Stimulated activated CD8-positive, alpha-beta memory T cell treated with anti-CD3 and anti-CD28 coated beads, Interleukin-4, amount 100 ng/mL, for 48 hours (primary cell): ENCODE measurements at places on chromosomes 7 and 10.
A peak's percentile ranks its signal among the peaks of the same experiment; 100 is the strongest.

DNA sequence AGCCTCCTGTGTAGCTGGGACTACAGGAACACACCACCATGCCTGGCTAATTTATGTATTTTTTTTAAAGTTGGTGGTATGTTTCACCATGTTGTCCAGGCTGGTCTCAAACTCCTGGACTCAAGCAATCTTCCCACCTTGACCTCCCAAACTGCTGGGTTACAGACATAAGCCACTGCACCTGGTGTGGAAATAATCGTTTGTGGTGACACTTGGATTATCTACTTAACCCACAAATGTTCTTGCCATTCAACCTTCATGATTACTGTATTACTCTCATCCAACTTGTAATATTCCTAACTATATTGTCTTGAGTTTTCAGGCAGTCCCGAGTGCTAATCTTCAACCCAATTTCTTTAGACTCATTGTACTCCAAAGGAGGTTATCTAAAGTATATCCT, 9.6 kb upstream of the SRGN start:
- no peak for DNase-seq

DNA sequence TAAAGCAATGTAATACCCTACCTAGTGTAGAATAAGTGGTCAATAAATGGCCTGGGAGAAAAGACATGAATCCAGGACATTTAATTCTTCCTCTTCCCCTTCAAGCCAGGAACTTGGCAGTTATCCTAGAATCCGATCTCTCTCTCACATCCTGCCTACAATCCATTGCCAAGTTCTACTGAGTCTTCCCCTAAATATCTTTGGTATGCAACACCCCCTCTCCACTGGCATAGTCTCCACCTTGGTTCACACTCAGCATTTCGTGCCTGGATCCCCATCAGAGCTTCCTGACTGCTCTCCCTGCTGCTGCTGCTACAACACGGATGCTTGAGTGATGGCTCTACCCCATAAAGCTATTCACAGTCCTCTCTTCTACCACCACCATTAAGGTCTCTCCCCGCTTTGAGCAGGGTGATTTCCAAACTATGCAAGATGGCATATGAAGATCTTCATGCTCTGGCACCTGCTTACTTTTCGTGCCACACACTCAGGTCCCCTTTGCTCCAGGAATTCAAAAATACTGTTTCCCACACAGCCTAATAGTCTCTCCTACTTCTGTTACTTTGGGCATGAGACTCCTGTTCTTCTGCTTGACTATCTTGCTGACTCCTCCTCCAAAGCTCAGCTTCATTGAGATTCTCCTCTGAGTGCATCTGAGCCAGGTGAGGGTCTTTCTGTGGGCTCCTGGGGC, 4.8 kb downstream of the ANK3 start:
- DNase-seq = no peak

DNA sequence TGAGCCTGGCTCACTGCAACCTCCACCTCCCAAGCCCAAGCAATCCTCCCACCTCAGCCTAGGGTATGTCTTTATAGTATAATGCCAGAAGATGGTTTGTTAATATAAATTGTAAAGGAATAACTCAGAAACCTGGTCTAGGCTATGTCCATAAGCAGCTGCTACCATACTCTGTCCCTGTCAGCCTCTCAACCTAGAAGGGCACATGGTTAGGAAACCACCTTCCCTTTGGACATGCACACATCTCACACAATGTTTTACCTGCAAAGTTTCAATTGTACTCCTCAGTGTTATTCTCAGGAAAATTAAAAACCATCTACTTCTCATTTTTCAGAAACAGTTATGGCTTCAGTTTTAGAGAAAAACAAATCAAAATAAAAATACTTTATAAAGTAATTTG, 40.1 kb downstream of the ARHGAP21 start:
- DNase-seq = no peak

DNA sequence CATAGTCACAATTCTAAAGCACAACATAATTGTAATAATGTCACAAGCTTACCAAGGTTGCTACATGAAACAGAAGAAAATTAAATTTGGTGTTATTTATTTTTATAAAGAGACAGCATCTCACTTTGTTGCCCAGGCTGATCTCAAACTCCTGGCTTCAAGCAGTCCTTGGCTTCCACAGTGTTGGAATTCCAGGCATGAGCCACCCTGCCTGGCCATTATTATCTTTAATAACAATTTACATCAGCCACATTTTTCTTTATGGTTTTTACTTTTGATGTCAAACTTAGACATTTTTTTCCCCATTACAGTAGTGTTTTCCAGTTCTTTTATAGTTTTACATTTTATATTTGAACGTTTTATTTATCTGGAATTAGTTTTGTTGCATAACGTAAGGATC, 46.7 kb downstream of the BMPR1A start:
- no peak for DNase-seq

DNA sequence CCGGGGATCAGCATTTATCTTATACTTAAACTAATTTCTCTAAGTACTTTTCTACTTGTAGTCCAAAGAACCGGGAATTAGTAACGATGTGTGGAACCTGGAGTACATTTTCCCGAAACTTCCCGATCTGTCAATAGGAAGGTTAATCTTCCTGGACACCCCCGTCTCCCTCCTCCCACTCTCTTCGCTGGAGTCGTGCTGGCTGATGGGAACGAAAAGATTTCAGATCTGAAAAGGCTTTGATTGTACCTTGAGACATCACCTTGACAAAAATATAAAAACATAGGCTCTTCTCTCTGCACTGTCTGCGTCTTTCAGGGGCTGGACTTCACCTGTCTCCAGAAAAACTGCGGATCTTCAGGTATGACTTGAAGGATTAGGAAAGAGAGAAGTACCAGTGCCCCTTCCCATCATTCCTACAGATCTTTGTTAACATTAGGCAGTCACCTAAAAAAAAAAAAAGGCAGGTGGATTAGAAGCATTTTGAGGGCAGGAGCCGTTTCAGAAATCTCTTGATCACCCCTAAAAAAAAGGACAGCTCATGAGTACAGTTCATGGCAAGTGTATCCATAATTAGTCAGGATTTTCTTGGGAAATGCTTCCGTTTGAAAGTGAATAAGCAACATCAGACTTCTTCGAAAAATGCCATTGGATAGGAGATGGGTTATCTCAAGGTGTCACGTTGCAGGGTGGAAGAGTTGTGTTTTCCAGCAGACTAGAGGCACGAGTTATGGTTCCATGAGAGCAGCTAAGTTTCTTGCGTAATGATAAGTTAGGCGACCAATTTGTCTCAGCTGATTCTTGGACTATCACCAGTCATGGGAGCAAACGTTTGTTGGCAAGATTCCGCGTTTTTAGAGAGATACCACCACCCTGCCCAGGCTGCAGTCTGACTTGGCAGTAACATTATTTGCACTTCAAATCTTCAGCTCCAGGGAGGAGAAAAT, 7.8 kb upstream of the BAMBI start:
- no peak for DNase-seq

GRCh38 chr7:155310425-155311114, 12.9 kb downstream of the INSIG1 start:
- DNase-seq = peak; percentile 16

- no peak for DNase-seq
These were observed 7.7 kb downstream of the DIP2C start for GRCh38 chr10:681670-682318.

DNA sequence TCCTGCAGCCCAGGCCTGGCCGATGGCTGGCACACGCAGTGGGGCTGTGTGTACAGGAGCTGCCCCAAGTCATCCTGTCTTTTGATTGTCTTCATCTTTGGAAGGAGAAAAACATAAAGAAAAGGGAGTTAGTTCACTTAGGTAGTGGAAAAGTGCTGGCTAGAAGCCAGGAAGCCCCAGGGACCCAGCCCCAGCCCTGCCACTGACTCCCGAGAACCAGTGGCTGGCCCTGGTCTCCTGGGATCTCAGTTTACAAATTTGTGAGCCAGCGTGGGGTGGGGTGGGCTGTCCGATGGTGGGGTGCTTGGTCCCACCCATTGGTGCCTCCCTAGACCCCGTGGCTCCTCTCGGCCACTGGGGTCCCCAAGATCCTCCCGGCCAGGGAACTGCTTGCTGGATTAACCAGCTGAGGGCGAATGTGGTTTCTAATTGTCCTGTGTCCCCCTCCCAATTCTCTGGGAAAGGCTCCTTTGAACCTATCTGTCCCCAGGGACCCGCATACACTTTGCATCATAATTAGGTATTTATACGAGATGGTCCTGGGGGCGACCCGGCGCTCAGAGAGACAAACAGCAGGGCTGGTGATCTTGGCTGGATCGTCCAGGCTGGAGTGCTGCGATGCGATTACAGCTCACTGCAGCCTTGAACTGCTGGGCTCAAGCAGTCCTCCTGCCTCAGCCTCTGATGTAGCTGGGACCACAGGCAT, 16.3 kb upstream of the CHST12 start:
- DNase-seq = no peak

DNA sequence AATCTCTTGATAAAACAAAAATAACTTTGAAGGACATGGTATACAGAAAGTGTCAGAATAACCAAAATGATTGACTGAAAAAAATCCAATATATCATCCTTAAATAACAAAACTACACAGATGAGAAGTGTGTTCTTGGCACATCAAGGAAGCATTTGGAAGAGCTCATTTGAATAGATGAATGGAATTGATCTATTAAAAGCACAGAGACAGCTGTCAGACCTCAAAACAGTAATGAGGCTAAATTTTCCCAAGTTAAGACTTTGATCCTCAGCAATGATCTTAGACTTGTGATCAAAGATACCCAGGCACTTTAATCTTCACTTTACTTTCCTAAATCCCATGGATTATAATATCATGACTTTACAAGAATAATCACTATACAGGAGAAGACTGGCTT, 395.4 kb upstream of the NFE2L3 start:
- no peak for DNase-seq

DNA sequence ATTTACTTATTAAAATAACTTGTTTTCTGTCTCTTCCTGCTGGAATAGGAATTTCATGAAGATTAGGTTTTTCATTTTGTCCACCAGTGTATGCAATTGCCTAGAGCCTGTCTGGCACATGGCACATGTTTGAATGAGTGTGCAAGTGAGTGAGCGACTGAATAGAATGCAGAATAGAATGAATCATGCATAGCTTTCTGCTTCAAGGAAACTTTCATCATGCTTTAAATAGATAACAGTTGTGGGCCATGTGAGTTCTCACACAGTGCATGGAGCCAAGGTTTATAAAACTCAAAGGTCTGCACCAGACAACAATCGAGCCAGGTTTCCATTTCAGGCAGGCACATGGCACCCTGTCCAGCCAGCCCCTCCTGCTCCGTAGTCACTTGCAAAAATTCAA, 74.2 kb upstream of the HECW1 start:
- DNase-seq = no peak

DNA sequence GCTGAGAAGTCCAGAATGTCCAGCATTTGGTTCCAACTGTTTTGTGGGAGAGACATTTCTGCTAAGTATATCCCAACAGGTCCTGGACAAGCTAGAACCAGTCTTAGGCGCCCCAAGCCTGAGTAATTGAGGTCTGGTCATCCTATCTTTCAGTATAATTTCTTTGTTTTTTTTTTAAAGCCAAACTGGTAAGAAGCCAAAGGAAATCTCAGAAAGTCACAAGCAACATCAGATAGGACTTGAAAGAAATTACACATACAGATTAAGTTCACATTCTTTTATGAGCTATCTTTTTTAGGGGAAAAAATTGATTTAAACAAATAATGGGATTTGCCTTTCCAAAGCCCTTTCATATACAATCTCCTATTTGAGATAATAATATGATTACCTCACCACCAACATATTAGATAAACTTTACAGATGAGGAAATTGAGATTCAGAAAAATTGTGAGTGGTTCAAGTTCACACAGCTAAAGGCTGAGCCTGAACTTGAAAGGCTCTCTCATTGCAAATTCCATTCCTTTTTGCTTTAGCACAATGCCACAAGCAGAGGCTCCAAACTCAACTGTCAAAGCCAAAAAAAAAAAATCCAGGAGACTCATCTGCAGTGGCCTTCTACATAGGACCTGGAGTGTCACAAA, 15.0 kb downstream of the PDLIM1 start:
- no peak for DNase-seq

DNA sequence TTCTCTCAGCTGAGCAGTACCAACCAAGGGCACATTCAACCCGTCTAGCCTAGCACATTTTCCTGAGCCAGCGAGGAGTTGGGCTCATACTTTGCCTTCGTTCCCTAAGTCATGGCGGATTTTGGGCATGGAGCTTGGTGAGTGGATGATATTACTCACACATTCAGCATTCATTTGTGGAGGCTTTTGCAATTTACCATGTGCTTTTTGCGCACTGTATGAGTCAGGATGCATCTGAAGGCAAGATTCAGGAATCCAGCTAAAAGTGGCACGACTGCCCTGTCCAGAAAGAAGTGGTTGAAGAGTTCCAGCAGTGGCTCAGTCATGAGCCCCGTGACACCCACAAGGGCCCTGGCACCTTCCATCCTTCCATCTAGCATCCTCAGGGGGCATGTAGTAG, 24.2 kb upstream of the MGMT start:
- DNase-seq = no peak

DNA sequence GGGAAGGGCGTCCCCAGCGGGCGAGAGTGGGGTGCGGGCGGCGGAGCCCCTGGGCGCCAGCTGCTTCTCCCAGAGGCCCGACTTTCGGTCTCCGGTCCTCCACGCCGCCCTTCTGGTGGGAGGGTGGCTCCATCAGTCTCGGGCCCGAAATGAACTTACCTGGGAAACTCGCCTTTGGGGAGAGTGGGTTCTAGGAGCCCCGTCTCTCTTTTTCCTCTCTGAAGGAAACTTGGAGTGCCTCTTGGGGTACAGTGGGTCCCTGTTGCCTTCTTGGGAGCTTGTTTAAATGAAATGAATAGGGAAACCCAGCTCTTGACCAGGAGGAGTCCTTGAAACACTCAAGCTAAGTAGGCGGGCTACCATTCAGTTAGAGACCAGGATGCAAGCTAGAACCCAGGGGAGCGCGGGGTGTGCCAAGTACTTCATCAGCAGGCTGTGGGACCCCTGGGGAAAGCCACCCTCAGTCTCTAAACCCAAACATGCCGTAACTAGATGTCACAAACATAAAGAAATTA, 1.3 kb downstream of the SLC26A4 start:
- no peak for DNase-seq

GRCh38 chr7:73909996-73910395, 49.0 kb downstream of the TMEM270 start:
- no peak for DNase-seq

- DNase-seq = no peak
These were observed 130.0 kb downstream of the AUTS2 start for GRCh38 chr7:69728304-69728703.

GRCh38 chr7:28018446-28018845, 162.1 kb downstream of the JAZF1 start:
- no peak for DNase-seq

DNA sequence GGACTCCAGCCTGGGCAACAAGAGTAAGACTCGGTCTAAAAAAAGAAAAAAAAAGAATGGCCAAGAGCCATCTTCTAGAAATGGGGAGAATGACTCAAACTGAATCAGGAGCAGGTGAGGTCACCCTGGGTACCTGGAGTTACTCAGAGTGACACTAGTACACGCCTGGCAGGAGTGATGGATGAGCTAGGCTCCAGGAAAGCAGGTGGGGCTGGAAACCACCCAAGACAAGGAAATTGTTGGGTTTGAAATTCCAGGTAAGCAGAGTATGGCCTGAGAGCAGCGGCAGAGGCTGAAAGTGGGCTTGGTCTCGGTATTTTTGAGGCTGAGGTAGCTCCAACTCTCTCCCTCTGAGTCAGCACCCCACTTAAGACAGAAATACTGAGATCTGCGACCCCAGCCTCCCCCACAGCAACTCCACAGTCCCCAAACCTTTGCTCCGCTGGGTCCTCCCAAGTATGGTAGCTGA, 18.5 kb downstream of the DDIT4 start:
- DNase-seq = peak; percentile 80
